M059J (cell line): ENCODE measurements at places on chromosomes 16 and 17. TPM values are rescaled to one million over a fixed set of nuclear protein-coding genes. Genes with fewer than 3 reads are reported as not detected.

The SLC5A11 gene
- total RNA-seq = not detected in 2 replicates

The PSME3IP1 gene
- 123 and 147 TPM in 2 replicates for total RNA-seq

The NHERF2 gene
- 143 and 175 TPM in 2 replicates for total RNA-seq

The IRX5 gene
- total RNA-seq = 1.2 and 3.9 TPM in 2 replicates

The CTRB1 gene
- not detected in 2 replicates for total RNA-seq

GRCh38 chr16:50526796-50527195 is 21.4 kb upstream of the NKD1 start:
- DNase-seq = no peak

DNA sequence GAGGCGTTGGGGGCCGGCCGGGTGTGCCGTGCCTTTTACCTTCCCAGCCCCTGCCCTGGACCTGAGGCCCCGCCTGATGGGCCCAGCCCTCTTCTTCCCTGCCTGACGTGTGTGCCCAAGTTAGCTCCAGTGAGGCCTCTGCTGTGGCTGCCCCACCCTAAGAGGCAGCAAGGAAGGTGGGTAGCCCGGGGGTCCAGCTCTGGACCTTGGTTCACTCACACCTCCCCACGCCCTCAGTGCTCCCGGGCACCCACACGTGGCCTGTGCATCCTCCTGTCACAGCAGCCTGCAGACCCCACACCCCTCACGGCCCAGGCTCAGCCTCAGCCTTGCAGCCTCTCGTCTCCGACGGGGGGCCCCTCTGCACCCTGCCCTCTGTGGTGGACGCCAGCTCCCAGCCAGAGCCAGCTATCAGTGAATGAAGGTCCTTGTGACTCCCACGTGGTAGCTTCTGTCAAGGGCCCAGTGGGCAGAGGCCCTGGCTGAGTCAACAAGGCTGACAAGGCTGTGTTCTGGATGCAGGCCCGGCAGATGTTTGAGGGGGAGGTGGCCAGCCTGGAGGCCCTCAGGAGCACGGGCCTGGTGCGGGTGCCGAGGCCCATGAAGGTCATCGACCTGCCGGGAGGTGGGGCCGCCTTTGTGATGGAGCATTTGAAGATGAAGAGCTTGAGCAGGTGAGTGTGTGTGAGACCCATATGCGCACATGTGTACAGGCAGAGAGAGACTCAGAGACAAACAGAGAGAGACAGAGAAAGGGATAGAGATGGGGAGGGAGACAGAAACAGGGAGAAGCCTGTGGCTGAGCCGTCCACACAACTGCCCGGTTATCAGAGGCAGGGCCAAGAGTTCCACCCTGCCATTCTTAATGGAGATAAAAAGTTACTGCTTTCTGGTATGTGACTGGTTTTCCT is 2.8 kb downstream of the FN3K start:
- DNase-seq = no peak

DNA sequence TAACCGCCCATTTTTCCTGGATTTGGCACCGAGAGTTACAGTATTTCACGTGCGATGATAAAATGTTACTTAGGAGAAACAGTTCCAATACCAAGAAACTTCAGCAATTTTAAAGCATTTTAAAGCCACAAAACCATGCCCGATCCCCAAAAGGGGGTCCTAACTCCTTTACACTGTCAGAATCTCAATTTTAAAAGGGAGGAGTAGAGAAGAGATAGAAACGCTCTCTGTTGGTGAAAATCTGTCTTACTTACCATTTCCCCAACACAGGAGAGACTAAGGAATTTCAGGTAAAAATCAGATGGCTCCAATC is 526 bp upstream of the RNASEK start:
- no peak for DNase-seq

GRCh38 chr17:67708378-67708777 is 9.4 kb upstream of the NOL11 start:
- DNase-seq = no peak

DNA sequence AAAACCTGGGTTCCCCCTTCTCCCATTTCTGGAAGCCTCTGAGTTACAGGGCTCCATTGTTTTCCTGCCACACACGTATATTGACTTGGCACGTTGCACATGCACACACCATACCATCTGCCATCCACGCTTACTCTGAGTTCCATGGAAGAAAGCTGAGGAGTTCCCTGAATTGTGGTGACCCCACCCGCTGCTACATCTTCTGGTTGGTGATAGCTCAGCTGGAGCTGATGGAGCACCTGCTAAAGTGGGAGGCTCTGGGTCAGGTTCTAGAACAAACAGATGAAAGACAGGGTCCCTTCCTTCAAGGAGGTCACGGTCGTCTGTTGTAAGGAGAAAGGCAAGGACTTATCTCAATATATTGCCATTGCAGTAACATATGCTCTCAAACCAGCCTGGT is 41.1 kb downstream of the TMEM11 start:
- DNase-seq = no peak
